ENCODE measurements at places on chromosomes 3 and 15.

- DNase-seq: no peak
Measured at GRCh38 chr15:99138491-99138982, 33.7 kb downstream of the SYNM start.

DNA sequence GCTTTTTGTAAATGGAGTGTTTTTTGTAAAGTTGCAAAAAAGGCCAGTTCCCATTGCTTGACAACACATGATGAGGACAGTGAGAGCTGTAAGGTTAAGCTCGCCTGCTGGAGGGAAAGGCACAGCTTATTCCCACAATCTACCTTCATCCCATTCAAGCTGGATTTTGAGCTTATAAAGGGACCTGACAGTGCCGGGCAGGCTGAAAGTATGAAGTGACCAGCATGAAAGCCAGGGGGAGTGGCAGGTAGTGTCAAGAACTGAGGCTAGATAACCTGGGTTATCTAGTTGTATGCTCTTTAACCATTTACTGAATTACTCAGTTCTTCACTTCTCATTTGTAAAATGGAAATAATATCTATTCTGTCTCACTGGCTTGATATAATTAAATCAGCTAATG is 52.3 kb upstream of the KPNA4 start:
- no peak for DNase-seq

DNA sequence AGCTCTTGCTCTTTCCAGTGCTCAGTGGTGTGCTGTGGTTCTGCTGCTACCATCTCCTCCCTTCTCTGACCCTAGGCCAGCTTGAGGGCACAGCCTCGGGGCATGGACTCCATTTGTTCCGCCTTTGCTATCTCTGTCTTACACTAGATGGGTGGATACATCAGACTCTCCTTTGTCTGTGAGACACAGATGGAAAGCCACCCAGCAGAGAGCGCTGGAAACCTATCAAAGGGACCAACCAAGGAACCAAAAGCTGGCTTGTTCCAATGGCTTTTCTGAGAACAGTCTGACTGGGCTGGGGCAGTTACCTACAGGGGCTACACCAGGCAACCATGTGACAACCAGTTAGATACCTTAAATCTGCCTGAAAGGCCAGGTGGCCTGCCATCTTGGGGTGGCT is 63.8 kb downstream of the NPTN start:
- no peak for DNase-seq

- no peak for DNase-seq
Measured at GRCh38 chr15:45583731-45584639, 3.2 kb upstream of the BLOC1S6 start.

GRCh38 chr3:14423963-14424362 is 21.6 kb downstream of the SLC6A6 start:
- no peak for DNase-seq

- no peak for DNase-seq
Measured at GRCh38 chr3:170117134-170117533, 64.4 kb downstream of the PHC3 start.

All from natural killer cell treated with Interleukin-12 subunit alpha and Interleukin-12 subunit beta and Interleukin-15 and Interleukin-18, amount 100 ng/mL, for 72 hours (primary cell).